ENCODE measurements at places on chromosomes 4 and X. TPM values are rescaled to one million over a fixed set of nuclear protein-coding genes. Genes with fewer than 3 reads are reported as not detected.
A peak's percentile ranks its signal among the peaks of the same experiment; 100 is the strongest.

GRCh38 chr4:94804650-94805049, 46.9 kb downstream of the BMPR1B start:
- no peak for DNase-seq

GRCh38 chrX:65674204-65674893, 6.9 kb downstream of the MSN start:
- DNase-seq: no peak

DNA sequence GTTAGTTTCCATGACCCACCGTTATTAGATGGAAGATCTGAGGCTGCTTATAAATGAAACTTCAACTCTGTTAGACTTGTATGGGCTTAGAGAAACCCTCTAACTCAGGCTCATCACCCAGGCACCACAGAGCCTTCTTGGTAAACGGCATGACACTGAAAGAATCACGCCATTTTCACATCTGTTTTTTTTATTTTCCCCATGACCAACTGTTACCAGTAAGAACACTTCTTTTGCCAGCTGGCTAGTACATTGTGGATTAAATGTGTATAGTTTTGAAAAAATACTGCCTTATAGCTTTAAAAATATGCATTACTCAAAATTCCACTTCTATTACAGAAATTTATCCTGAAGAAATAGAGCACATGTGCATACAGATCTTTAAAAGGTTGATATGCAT, 48.0 kb upstream of the APELA start:
- DNase-seq: no peak

GRCh38 chrX:48467281-48467761, 2.7 kb downstream of the SLC38A5 start:
- no peak for DNase-seq

- peak; percentile 58 for DNase-seq
These were observed 13.8 kb downstream of the CXCL13 start for GRCh38 chr4:77619408-77619807.

DNA sequence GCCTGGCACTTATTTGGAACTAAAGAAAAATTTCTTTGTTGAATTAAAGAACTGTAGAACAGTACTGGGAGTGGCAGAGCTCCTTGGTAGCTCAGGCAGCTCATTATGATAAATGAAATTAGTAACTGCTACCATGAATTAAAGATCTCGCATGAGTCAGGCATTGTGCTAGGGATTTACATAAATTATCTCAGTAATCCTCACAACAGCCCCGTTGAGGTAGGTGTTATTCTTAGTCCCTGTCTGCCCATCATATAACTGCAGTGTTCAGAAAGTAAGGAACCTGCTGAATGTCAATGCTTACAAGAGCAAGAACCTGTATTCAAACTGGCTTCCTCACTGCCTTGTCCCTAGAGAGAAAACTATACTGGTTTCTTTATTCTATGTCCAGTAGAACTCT, 108.3 kb downstream of the NLGN4X start:
- no peak for DNase-seq

GRCh38 chr4:99201690-99202089, 17.4 kb downstream of the ADH6 start:
- DNase-seq: no peak

DNA sequence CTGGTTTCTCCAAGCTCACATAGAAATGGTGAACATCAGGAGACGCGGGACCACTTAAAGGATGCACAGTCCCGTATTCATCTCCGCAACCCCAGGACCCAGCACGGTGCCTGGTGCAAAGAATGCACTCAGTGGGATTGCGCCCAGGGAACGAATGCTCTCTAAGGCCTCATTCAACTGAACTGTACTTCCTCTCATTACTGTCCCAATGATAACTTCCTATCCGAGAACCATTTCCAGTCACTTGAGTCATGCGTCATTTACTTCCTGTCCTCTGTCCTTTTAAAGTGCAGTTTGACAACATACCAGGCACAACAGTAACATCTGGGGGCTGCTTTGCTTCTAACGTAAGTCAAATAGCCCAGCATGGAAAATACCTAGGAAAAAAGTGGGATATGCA, 75.7 kb downstream of the RBM47 start:
- no peak for DNase-seq

DNA sequence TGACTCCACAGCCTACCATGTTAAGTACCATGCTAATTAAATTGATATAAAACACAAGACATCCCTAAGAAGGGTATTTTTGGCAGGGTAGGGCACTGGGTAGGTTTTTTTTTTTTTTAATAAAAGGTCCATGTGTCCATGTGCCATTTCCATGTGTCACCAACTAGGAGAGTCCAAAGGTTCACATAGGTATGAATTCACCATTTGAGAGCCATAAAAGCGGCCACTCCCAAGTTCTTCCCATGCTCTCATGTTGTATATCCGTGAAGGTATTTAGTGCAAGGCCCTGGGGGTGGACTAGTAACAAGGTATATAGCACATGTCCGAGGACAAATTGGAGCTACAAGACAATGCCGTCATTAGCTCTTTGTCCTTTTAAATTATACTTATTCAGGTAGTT, 107.3 kb downstream of the PDE5A start:
- DNase-seq: no peak

- no peak for DNase-seq
These were observed 284.1 kb upstream of the AMOT start for GRCh38 chrX:113124693-113125092.

GRCh38 chrX:130118441-130119311, 8.4 kb upstream of the ELF4 start:
- no peak for DNase-seq

DNA sequence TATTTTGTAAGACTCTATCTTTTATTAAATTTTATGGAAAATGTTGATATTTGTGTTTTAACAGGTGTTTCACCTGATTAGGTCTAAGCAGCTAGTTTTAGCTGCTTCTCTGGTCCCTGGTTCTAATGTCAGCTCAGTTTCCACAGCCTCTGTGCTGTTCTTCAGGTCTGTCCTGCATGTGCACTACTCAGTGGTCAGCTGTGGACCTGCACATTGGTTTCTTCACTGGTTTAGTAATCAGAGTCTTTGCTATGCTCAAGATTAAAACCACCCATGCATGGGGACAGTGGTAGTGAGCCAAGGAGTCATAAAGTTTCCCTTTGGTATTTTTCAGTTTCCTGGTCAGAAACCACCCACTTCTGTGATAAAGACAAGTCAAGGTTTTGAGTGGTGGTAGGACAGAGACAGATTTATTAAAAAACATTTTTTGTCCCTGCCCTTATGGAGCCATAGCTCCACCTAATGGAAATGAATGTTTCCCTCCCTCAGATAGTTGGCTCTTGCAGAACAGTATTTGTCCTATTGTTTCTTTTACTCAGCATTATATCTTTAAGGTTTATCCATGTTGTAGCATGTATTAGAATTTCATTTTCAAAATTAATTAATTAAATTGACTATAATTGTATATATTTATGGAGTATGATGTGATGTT, 36.8 kb upstream of the VBP1 start:
- DNase-seq: no peak

DNA sequence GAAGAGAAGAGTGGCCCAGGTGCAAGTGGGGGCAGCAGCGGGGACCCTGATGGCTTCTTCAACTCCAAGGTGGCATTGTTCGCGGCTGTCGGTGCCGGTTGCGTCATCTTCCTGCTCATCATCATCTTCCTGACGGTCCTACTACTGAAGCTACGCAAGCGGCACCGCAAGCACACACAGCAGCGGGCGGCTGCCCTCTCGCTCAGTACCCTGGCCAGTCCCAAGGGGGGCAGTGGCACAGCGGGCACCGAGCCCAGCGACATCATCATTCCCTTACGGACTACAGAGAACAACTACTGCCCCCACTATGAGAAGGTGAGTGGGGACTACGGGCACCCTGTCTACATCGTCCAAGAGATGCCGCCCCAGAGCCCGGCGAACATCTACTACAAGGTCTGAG, 11.4 kb downstream of the EFNB1 start:
- DNase-seq: no peak

- no peak for DNase-seq
These were observed 170.3 kb upstream of the MAMLD1 start for GRCh38 chrX:150192816-150193215.

- peak; percentile 16 for DNase-seq
These were observed 26.3 kb upstream of the UCP1 start for GRCh38 chr4:140595065-140595464.

GRCh38 chrX:137354851-137355250, 211.1 kb upstream of the ZIC3 start:
- DNase-seq: no peak

The ADAMTS3 gene
- 0.40 TPM for total RNA-seq

The LPAR4 gene
- total RNA-seq: 0.20 TPM

The HDAC8 gene
- 28.7 TPM for total RNA-seq

The FAT4 gene
- 16.7 TPM for total RNA-seq

The HTR2C gene
- total RNA-seq: not detected

The INPP4B gene
- 16.0 TPM for total RNA-seq

The UNC5C gene
- 2.6 TPM for total RNA-seq

The PARM1 gene
- total RNA-seq: 92.3 TPM

The CT47B1 gene
- not detected for total RNA-seq

The MAGEA10 gene
- total RNA-seq: not detected

The VSIG4 gene
- 61.5 TPM for total RNA-seq

The GPR101 gene
- total RNA-seq: not detected

The ADH6 gene
- 36.3 TPM for total RNA-seq

The BEX5 gene
- 41.1 TPM for total RNA-seq

The PLAC8 gene
- 8.2 TPM for total RNA-seq

The LONRF3 gene
- total RNA-seq: 4.7 TPM

The DIPK2B gene
- 7.1 TPM for total RNA-seq

The NWD2 gene
- total RNA-seq: 0.09 TPM

The HPSE gene
- 5.9 TPM for total RNA-seq

The CFP gene
- 2.4 TPM for total RNA-seq
